ENCODE measurements at places on chromosomes 6 and 20.

DNA sequence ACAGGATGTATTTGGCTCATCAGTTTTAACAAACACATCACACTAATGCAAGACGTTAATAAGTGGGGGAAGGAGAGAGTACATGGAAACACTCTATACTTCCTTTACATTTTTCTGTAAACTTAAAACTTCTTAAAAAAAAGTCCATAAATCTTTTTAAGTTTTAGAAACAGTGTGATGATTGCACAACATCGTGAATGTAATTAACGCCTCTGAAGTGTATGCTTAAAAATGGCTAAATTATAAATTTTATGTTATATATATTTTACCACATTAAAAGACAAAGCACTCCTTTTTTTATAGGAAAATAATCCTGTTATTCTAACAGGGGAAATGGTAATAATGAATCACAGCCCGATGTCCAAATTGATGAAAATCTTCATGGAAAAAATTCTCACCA, 144.1 kb upstream of the RUNX2 start:
- no peak for DNase-seq

GRCh38 chr6:144265061-144265357, 20.1 kb upstream of the UTRN start:
- DNase-seq, result no peak

- no peak for DNase-seq
These were observed 167.9 kb upstream of the MAN1A1 start for GRCh38 chr6:119517428-119517827.

GRCh38 chr6:9408402-9409117, 973.2 kb upstream of the SLC35B3 start:
- DNase-seq, result no peak

DNA sequence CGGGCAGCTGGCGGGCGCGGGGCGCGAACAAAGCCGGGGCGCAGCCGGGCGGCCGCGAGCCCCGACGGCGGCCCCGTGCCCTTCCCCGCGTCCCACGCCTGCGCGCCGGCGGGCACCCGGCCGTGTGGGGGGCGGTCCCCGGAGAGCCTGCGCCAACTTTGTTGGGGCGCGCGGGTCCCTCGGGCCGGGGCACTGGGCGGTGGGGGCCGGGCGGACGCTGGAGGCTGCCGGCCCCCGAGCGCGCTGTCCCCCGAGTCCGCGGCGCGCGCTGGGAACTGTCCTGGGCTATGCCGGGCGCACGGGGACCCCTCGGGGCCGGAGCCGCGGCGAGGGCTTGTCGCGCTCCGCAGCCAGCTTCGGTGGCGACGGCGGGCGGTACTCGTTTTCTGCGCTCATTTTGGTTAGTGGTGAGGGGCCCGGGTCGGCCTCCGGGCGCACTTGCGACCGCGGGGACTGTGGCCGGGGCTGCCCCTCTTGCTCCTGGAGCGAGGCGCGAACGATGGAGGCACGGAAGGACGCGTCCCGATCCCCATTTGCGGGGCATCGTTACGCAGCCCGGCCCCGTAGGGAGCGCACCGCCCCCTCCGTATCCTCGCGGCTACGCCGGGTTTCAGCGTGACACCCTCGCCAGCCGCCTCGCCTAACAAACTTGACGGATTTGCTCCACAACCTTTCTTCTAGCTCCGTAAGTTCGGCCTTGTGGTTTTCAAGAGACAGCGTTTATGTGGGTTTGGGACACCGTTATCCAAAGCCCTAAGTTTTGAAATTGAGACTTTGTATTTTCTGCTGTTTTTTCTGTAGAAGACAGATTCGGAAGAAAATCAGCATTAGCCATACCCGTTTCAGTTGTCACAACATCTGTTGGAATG, 622 bp downstream of the SS18L1 start:
- no peak for DNase-seq

- peak; percentile 8 for DNase-seq
These were observed 53.0 kb downstream of the MMUT start for GRCh38 chr6:49409951-49410542.

- DNase-seq, result no peak
These were observed 109.7 kb downstream of the DST start for GRCh38 chr6:56532766-56533551.

DNA sequence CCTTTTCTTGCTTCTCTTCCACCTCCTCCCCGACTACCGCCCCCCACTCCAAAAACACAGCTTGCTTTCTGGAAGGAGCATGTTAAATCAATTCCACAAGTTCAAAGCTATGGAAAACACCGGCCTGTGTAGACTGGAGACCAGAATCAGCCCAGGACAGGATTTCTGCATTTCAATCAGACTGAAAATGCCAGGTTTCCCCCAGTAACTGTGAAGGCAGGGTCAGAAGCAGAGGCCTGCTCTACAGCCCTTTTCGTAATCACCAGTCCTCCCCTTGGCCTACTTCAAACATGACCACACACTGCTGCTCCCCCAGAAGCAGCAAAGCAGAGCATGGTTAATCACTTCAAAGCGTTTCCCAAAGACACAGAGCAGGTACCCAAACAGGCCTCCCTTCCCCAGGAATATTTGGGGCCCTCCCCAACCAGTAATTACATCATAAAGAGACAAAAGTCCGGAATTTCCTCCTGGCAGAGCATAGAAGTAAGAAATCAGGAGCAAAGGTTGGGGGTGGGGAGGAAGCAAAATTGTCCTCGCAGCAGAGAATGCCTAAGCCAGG, 38.4 kb downstream of the ZMYND8 start:
- no peak for DNase-seq

DNA sequence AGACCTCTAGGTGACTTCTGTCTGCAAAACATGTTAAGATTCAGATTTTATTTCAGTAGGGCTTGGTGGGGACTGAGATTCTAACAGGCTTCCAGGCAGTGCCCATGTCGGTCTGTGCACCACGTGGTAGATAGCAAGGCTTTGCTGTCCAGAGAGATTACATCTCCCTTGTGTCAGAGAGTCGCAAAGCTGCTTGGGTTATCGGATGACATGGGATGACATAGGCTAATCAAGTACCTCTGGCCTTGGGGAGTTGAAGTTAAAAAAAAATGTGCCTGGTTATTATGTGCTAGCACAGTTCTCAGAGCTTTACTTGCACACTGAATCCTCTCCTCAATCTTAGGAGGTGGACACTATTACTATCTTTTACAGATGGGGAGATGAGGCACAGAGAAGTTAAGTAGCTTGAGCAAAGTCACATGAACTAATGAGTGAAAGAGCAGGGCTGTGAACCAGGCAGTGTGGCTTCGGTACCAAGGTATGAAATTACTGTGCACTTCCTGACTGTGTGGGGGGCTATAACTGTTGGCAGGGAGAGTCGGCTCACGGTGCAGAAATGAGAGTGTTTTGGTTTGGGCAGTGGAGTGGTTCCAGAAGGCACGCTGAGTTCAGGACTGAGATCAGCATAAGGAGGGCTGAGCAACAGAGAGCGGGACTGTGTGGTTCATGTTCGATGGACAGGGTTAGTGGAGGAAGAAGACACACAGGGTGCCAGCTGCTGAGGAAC, 41.1 kb downstream of the FARS2 start:
- peak; percentile 92 for DNase-seq

GRCh38 chr20:61613917-61614705, 362.1 kb downstream of the CDH4 start:
- no peak for DNase-seq

Measured in GM12878 (cell line).